ENCODE measurements at places on chromosomes 5 and 9.

- DNase-seq: peak; percentile 8
Measured at GRCh38 chr5:92907938-92908606, 672.9 kb downstream of the NR2F1-AS1 start.

- DNase-seq: no peak
Measured at GRCh38 chr9:106758911-106759310, 104.1 kb upstream of the ZNF462 start.

GRCh38 chr5:18553269-18553668 is 919.0 kb downstream of the TAF11L14 start:
- peak; percentile 34 for DNase-seq

DNA sequence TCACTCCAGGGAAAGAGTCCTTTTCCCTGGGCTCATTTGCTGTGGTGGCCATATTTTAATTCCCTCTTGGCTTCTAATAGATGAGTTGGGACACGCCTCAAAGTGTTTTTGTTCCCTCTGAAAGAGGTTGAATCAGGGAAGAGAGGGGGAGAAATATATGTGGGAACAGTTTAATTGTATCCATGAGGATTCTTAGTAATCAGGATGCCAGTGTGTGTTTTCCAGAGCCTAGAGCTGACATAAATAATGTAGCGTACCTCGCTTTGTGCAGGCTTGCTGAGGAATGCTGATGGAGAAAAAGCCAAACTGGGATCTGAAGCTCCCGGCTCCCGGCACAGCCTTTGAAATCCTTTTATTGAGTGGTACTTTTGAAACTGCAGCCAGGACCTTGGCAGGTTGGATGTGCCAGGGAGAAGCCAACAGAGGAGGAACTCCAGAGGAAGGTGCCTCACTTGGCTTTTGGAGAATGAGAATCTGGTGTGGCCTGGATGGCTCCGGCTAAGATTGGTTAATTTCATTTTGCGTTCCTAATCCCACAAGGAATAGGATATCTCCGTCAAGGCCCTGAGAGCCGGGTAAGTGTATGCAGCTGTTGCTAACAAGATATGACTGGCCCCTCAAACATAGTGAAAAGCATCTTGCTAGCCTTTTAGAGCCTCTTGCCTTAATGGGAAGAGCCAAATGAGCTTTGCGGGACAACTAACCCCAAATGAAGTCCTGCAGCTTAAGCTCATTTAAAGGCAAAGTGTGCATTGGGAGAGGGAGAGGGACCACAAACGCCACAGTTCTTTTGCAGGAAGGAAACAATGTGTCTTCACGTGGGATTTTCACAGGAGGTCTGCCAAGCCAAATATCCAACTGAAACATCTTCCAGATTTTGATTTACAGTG is 471.1 kb upstream of the WWC1 start:
- DNase-seq: peak; percentile 78

GRCh38 chr5:6372251-6373080 is 5.9 kb downstream of the MED10 start:
- DNase-seq: no peak
